ENCODE measurements at places on chromosomes 12 and 14.

DNA sequence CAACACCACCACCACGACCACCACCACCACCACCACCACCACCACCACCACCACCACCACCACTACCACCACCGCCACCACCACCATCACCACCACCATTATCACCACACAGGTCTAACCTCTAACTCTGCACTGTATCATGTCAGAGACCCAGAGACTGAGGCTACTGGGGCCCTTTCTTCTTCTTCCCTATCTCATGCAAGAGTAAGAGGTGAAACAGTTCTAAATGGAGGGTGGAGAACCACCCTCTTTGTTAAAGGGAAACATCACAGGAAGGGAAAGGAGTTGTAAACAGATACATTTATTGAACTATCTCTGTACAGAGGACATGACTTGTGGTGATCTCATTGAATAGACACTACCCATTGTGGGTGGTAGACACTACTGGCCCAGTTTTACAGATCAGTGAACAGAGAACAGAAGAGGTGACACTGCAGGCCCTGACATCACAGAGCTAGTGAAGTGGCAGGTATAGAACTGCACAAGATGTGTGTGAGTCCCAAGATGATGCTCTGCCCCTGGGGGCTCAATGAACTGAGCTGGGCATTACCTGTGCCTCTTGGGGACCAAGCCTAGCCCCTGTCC is 91.6 kb downstream of the FOXN3 start:
- DNase-seq = no peak

DNA sequence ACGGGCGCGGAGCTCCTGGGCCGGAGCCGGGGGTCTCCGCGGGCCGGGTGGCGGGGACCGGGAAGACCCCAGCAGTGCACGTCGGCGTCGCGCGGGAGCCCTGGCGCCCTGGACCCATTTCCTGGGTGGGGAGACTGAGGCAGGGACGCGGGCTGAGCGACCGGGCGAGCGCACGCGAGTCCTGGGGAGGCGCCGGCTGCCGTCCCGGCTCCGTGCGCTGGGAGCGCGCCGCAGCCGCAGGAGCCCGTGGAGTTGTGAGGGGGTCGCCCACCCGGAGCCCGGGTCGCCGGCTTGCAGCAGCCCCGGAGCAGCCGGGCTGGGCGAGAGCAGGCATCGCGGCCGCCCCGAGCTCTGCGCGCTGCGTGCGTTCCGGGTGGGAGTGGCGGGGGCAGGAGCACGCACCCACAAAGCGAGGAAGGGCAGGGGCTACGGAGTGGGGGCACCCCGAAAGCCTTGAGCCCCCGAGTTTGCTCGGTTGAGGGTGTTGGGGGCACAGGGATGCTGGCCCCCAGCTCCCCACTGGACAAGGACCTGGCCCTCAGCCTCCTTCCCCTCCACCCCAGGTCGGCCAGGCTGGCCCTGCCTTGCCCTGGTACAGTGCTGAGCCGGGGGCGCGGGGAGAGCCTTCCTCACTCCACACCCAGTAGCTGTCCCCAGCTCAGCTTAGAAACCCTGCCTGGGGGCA is 620 bp downstream of the MMP17 start:
- no peak for DNase-seq

- no peak for DNase-seq
Measured at GRCh38 chr14:56900726-56901125, 90.4 kb upstream of the OTX2 start.

DNA sequence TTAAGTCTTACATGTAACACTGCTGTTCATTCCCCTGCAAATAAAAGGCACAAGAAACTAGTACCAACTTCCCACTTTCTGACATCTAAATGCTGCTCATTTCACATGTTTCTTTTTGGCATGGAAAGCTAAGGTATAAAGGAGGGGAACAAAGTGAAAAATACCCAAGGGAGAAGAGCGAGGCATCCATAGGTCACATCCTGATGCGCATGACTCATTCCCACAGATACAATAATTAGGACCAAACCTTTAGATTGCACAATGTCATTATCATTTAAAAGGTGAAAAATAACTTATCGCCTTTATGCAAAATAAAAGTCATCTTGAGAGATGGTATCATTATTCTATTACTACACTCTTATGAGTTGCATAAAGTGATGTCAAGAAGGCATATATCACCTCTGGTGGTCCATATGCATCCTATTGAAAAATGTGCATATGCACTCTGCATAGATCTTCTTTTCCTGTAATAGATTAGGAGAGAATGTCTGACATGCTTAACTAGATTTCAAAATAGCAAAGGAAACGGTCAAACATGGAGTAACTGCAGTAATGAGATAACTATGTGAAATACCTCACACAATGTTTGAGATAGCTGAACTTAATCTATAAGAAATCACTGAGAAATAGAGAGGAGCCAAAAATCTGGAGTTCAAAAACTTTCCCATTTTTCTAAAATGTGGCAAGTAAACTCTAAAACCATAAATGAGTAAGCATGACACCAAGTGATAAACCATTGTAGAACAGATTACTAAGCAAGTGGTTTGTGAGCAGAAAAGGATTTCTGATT is 382.5 kb upstream of the TMTC1 start:
- DNase-seq = no peak

GRCh38 chr12:4134448-4135263 is 138.9 kb upstream of the CCND2 start:
- DNase-seq = no peak

DNA sequence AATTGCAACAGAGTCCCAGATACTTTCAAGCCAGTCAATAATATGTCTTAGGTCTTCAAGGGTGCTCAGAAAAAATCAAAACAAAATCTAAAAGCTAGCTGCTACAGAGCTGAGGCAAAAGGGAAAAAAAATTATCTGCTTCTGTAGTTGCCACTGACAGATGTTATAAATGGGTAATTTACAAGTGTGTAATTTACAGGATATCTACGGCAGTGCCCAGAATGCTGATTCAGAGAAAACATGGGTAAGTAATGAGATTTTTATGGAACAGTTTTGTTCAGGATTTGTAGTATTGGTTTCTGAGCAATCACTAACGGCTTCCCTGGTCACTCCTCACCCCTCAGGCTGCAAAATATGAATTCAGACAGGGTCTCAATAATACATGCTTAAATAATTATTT is 234.1 kb downstream of the GALC start:
- no peak for DNase-seq

DNA sequence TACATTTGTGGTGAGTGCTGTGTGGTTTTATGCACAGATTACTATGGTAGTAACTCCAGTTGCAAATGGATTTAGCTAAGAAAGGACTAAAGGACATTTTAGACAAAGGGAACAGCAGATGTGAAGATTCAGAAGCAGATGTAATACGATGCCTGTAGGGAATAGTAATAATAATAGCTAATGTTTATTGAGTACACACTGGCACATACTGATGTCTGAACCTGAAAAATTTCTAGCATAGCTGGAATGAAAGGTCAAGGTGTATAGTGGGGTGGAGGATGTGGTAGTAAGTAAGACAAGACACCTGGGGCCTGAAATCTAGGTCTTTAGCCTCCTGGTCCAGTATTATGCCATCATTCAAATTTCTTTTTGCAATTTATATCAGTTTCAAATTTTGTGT is 54.3 kb upstream of the LRTM2 start:
- no peak for DNase-seq

DNA sequence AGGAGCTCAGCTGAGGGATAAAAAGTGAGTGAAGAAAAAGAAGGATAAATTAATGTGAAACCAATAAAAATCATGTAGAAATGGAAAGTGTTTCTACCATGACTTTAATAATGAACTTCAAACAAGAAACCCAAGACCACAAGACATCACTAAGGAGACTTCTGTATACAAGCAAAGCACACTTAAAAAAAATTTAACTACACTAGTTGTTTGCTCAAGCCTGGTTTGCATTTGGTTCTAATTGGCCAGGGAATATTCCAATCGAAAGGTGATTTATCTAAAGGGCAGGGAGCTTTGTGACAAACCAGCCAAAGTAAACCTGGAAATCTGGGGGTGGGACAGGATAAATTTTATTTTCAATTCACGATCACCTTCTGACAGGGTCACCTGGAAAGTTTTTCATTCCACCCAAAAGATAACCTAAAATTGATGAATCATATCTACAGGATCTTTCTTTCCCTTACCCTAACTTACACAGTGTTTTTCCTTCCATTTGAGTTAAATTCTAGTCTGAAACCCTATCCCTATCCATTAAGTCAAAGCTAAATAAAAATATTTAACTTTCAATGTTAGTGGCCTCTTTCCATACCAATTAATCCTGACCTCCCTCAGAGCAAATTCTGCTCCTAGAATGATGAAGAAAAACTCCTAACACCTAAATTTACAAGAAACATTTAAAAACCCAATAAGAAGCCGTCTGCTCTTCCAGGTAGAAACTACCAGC is 2.6 kb downstream of the EGLN3 start:
- DNase-seq = no peak

DNA sequence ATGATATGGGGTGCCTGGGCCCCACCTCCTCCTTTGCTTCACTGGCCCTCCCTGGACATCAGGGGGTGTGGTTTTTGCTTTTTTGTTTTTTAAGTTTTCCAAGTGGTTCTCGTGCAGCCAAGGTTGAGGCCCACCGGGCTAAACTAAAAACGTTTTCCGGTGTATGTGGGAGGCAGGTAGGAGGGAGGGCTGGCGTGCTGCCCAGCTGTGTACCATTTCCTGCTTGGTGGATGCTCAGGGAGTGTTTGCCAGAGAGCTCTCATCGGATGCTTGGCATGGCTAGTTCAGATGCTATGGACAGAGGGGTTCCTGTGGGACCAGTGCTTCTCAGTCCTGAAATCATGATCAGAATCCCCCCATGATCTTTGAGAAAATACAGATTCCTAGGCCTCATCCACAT is 246.4 kb downstream of the CACNA1C start:
- DNase-seq = no peak

GRCh38 chr12:114342656-114343055 is 63.3 kb downstream of the TBX5 start:
- DNase-seq = no peak

- DNase-seq = no peak
Measured at GRCh38 chr12:109581856-109582255, 8.3 kb downstream of the MVK start.

GRCh38 chr14:100698666-100699448 is 27.8 kb upstream of the DLK1 start:
- DNase-seq = no peak

All from NCI-H1417 treated with DMSO at 0.1 percent for 48 hours (cell line).